Fibroblast of the aortic adventitia (primary cell): ENCODE measurements at places on chromosomes 16 and 17.
A peak's percentile ranks its signal among the peaks of the same experiment; 100 is the strongest.

DNA sequence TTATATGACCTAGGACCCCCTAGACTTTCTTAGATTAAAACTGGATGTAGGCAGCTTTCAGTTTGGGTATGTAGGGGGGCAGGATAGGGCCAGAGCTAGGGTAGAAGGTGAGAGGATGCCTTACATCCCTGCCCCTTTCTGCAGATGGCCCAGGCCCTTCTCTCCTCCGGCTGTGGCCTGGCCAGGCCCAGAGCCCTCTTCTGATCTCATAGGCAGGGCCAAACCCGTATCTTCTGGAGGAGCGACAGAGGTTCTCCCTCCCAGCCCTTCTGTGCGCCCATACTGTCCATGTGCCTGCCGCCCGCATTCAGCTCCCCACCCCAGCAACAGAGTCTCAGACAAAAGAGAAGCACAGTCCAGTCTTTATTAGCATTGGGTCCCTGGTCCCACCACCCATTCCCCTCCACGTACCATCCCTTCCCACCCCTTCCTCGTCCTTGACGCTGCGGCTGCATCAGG lies 2.0 kb upstream of the TSPOAP1 start:
- no peak for DNase-seq

DNA sequence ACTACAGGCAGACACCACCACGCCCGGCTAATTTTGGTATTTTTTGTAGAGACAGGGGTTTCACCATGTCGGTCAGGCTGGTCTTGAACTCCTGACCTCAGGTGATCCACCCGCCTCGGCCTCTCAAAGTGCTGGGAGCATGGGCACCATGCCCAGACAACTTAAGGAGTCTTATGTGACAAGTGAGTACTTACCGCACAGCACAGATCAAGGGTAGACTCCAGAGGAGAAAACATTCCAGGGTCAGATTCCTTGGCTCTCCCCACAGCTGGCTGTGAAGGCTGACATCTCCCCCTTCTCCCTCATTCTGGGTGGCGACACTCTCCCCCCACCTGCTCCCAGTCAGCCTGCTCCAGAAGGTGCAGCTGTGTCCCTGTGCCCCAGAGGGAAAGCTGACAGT lies 10.6 kb downstream of the ZSCAN10 start:
- no peak for DNase-seq

DNA sequence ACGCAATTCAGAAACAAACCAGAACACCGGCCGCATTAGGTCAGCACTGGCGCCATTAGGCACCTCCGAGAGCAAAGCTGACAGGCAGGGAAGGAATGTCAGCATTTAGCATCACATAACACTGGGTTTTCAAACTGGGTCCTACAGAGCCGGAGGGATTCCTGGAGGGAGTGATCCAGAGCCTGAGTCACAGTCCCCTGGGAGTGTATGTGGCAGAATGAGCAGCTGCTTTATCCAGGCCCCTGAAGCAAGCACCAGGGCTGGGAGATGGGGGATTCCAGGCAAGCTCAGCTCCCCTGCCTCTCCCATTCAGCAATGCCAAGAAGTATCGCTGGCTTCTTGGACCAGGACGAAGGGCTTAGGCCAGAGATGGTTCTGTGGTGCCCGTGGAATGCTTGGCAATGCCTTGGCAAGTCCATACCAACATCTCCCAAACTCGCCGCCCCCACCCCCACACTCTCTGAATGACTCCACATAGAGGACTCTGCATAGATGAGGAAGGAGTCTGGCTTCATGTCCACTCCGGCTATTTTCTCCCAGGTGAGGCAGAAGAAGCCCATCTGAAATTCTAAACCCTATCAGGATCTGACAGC lies 20.4 kb downstream of the GAS7 start:
- DNase-seq: peak; percentile 75

- DNase-seq: peak; percentile 63
Measured at GRCh38 chr17:13957636-13958035, 111.7 kb upstream of the COX10 start.

GRCh38 chr16:84179612-84180320 lies 7.1 kb downstream of the TAF1C start:
- DNase-seq: no peak

- no peak for DNase-seq
Measured at GRCh38 chr16:64823481-64824075, 298.3 kb downstream of the CDH11 start.

- peak; percentile 75 for DNase-seq
Measured at GRCh38 chr17:78357177-78357586, 2.7 kb downstream of the SOCS3 start.

DNA sequence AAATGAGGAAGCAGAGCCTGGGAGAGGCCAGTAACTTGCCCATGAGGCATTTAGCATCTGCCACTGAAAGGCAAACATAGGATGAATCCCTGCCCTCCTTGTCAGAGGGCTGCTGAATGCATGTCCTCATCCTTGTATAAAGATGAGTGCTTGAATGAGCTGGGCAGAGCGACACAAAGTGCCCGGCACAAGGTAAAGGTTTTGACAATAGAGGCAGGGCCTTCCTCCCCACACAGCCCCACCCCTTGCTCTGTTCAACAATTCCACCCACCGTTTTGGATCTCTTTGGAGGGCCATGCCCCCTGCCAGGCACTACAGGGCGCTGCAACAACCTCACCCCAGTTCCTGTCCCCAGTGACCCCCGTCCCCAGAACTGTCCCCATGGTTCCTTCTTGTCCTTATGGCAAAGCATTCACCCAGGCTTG lies 1.4 kb upstream of the KRT19 start:
- no peak for DNase-seq

GRCh38 chr16:88979353-88980015 lies 2.5 kb upstream of the CBFA2T3 start:
- no peak for DNase-seq

DNA sequence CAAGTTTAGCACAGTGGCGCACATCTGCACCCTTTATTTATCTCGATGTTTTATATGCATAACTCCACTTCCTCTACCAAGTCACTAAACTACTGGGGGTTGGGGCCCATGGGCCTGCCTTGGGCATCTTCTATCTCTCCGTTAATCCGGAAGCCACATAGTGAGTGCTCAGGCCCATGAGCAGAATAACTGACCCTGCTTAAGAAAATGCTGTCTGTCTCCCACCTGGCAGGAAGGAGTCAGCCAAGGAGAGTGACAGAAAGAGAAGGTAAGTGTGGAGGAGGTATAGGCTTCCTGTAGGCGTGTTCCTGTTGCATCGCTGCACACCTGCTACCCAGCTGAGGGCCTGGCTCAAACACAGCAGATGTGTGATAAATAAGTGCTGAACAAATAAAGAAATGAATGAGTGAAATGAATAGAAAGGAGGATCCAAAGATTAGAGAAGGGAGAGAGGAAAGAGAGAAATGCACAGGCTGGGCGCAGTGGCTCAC lies 320.1 kb downstream of the SLC39A11 start:
- DNase-seq: no peak

DNA sequence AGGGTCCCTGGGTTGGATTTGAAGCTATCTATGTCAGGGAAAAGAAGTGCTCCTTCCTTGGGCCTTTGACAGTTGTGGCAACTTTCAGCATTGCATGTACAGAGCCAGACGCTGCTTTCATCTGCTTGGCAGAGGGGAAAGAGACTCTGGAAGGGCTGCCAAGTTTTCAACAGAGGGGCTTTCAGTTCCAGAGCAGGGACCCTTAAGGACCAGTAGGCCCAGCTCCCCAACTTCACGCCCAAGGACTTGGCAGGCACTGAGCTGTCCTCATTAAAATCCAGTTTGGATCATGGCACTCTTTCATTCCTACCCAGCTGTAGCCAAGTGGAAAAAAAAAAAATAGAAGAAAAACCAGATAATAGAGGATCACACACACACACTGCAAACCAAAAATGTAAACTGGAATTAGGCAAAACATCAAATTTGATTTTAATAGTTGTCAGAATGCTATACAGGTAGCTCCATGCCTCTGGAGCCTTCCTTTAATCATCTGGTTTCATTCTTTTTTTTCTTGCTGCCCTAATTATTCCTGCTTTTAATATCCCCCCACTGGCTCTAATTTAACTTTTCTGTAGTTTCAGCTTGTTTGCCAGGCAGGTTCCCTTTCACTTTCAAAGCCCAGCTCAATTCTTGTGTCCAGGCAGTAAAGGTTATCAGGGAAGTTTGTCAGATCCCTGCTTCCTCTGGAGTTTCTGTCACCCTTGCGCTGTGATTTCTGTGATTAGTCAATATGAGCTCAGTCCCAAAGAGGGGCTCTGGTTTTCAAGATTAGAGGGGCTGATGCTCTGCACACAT lies 702.6 kb upstream of the CDH8 start:
- DNase-seq: no peak

- no peak for DNase-seq
Measured at GRCh38 chr17:41736983-41737679, 2.7 kb upstream of the HAP1 start.

DNA sequence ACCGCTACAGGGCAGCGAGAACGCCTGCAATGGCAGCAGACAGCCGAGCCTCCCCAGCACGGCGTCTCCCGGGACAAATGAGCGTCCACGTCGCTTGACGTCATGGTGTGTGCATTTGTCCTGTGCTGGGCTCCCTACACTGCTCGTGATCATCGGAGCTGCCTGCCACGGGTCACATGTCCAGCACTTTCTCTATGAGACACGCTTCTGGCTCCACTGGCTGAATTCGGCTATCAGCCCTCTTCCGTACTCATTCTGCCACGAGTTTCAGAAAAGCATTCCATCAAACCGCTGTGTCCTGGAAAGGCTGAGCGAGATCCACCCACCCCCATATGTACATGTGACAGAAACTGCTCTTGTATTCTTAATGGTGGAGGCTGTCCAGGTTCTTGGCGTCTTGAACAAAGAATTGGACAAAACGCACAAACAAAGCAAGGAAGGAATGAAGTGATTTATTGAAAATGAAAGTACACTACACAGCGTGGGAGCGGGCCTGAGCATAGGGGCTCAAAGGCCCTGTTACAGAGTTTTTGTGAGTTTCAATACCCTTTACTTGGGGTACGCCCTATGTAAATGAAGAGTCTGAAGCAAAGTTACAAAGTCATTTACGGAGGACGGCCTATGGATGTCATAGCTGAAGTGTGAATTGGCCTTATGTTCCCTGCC lies 28.5 kb upstream of the SHCBP1 start:
- peak; percentile 84 for DNase-seq

- DNase-seq: peak; percentile 90
Measured at GRCh38 chr16:15482068-15482747, 47.8 kb downstream of the BMERB1 start.
